Naive B cell (primary cell): ENCODE measurements at places on chromosomes 13 and 19.

DNA sequence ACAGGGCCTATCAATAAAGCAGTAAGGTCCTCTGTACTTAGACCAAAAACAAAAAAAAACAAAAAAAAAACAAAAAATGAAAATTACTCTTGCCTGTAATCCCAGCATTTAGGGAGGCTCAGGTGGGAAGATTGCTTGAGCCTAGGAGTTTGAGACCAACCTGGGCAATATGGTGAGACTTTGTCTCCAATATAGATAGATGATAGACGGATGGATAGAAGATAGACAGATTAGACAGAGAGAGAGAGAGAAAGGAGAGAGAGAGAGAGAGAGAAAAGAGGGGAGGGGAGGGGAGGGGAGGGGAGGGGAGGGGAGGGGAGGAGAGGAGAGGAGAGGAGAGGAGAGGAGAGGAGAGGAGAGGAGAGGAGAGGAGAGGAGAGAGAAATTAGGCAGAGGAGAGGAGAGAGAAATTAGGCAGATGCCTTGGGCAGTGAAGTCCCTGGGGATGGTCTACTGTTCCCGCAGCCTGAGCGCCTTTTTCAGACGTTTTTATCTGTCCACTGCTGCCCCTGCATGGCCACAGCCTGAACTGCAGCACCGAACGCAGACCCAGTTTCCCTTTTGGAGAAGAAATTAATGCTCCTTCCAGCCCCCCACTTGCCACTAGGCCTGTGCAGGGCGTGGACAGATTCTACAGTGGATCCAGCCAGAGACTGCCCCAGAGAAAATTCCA is 9.8 kb upstream of the ZNF627 start:
- DNase-seq: peak; percentile 76

GRCh38 chr19:10074153-10074552 is 12.0 kb upstream of the SHFL start:
- no peak for DNase-seq

GRCh38 chr19:39237200-39238184 is 7.3 kb downstream of the IFNL3 start:
- DNase-seq: peak; percentile 14

- DNase-seq: no peak
These were observed 6.2 kb downstream of the MRPS31 start for GRCh38 chr13:40764587-40765403.

GRCh38 chr13:45416516-45417128 is 1.6 kb downstream of the SLC25A30 start:
- DNase-seq: no peak

DNA sequence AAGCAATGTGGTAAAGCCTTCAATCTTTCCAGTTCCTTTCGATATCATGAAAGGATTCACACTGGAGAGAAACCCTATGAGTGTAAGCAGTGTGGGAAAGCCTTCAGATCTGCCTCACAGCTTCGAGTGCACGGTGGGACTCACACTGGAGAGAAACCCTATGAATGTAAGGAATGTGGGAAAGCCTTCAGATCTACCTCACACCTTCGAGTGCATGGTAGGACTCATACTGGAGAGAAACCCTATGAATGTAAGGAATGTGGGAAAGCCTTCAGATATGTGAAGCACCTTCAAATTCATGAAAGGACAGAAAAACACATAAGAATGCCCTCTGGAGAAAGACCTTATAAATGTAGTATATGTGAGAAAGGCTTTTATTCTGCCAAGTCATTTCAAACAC is 15.6 kb upstream of the ZNF763 start:
- DNase-seq: no peak

- no peak for DNase-seq
These were observed 33.2 kb downstream of the CACNG6 start for GRCh38 chr19:54024660-54025059.

GRCh38 chr19:33493401-33494275 is 28.0 kb downstream of the PEPD start:
- DNase-seq: no peak

GRCh38 chr13:100721885-100722512 is 47.4 kb upstream of the TMTC4 start:
- DNase-seq: peak; percentile 15

- no peak for DNase-seq
These were observed 6.9 kb downstream of the FXYD5 start for GRCh38 chr19:35161434-35161743.

- DNase-seq: no peak
These were observed 284.2 kb downstream of the POU4F1 start for GRCh38 chr13:78319101-78319627.

DNA sequence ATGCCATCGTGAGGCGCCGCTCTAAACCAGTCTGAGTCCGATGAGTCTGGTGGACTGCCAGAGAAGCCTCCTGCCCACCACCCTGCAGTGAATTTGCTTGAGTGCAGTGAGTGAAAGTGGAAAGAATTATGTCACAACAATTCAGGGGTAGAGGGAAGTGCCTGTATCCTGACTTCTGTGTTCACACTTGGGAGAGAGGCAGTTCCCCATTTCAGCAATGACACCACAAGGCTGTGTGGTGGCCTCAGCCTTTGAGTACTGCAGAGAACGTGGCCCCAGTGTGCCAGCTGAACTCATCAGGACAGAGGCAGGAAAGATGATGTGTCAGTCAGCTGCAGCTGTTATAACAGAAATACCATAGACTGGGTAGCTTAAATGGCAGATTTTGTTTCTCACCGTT is 155.6 kb downstream of the COG6 start:
- no peak for DNase-seq

DNA sequence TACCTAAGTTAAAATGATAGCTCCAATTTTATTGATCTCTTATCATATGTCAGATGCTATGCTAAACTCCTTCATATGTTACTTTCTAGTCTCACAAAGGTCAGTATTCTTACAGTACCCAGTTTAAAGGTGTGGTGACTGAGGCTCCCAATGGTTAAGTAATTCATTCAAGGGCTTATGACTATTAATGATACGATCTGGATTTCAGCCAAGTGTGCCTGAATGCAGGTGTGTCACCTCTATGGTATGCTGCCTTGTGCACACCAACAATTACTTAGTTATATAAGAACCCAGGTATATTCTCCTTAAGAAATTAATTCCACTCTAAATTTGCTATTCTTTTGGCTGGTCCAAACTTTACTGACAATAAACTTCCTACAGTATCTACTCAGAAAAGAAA is 84.6 kb upstream of the TRPC4 start:
- DNase-seq: no peak

GRCh38 chr19:35501684-35502083 is 11.4 kb upstream of the KRTDAP start:
- DNase-seq: no peak

GRCh38 chr19:13781547-13781946 is 7.3 kb downstream of the C19orf53 start:
- DNase-seq: no peak

- no peak for DNase-seq
These were observed 126.6 kb upstream of the UFM1 start for GRCh38 chr13:38223089-38223488.

- DNase-seq: no peak
These were observed 2.3 kb downstream of the HSD17B14 start for GRCh38 chr19:48833977-48834376.

DNA sequence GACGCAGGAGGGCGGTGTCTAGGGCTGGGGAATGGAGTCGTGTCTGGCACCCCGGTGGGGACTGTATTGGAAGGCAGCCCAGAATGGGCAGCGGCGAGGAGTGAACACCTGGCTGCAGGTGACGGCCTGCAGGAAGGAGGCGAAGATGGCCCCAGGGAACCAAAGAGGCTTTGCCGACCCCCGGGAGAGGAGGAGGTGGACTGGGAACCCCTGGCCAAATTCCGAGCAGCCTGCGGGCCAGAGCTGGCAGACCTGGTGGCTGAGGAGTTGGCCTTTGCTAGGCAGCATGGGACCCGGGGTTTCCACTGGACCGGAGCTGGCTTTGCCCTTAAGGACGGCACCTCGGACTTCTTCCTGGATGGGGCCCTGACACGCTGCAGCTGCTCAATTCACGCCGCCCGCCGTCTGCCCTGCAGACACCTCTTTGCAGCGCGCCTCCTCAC is 25.9 kb downstream of the ZSWIM9 start:
- no peak for DNase-seq

DNA sequence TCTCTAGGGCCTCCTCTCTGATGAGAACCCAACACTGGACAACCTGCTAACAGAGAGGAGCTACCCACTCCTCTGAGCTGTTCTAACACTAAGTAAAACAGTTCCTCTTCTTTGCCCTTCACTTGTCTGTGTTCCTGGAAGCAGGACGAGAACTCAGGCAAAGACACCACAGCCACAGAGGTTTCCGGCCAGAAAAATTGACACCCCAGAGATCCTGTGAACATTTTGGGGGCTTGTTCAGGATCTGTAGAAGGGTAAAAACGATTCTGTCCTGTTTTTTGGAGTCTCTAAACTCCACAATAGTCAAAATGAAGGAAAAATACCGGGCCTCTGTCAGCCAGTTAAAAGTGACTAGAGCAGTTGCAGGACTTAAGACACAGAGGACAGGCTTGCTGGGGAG is 165.9 kb downstream of the B3GLCT start:
- no peak for DNase-seq

DNA sequence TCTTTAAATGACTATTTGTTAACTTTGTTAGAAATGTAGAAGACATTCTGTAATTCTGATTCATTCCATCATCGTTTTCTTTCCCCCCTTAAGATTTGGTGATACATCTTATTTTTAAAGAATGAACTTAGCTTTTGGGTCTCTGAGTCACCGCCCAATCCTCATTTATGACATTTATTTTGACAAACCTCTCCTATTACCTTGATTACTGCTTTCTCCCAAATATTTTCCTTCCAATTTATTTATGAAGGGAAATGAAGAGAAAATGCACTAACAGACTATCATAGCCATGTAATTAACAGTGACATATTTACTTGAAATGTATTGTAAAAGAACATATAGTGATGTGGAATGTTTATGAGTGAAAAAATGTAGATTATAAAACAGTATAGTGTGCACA is 241.6 kb downstream of the DCLK1 start:
- DNase-seq: no peak

- DNase-seq: no peak
These were observed 26.5 kb downstream of the LTBP4 start for GRCh38 chr19:40627486-40628279.

DNA sequence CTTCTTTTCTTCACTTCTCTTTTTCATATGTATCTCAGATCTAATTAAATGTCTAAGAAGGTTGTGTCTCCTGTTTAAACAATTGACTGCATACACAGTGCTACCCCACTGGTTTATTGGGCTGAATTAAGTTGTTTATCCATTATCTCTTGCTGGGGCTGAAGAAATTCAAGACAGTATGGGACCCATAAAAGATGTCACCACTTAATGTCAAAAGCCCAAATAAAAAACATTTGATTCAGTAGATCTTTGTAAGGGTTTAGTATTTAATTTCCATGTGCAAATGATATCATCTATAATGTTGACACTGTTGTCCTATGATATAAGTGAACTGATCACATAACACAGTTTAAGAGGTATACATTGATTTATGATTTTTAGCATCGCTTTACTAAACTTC is 1431.9 kb upstream of the PCDH20 start:
- no peak for DNase-seq

- DNase-seq: no peak
These were observed 23.1 kb downstream of the TMED1 start for GRCh38 chr19:10812902-10813404.

- DNase-seq: peak; percentile 100
These were observed at the start of gene KRI1 for GRCh38 chr19:10565567-10566407. KRI1 (minus strand) TSS chr19:10566010; CDS start chr19:10565999, 11 bp downstream.

DNA sequence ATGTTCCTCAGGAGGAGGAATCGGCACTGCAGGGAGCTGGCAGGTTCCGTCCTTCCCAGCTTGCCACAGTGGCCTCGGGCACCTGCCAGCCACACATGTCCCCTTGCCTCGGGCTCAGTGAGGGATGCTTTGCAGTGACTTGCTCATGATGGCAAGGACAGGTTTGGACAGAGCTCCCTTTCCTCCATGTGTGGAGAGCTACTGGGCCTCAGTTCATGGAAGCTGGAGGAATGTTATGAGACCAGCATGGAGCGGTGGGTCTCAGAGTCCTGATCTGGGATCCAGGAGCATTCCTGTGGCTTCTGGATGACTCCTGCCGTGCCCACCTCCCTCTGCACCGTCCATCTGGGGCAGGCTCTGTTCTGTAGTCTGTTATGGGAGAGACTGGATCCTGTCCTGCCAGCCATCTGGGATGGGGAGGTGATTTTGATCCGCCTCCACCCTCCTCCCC is 59.2 kb downstream of the SIPA1L3 start:
- DNase-seq: no peak

GRCh38 chr19:16626796-16627192 is 1.2 kb downstream of the MED26 start:
- no peak for DNase-seq

DNA sequence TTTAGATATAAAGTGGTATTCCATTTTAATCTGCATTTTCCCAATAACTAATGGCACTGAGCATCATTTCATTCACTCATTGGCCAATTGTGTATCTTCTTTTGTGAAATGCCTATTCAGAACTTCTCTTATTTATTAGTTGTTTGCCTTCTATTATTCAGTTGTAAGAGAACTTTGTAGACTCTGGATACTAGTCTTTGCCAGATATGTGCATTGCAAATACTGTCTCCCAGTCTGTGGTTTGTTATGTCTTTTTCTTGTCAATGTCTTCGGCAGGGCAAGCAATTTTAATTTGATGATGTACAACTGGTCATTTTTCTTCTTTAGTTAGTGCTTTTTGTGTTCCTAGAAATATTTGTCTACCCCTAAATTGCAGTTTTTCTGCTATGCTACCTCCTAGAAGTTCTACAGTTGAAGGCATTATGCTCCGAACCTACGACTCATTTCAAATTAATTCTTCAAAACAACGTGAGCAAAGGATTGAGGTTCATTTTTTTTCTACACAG is 115.9 kb downstream of the TSHZ3 start:
- no peak for DNase-seq

DNA sequence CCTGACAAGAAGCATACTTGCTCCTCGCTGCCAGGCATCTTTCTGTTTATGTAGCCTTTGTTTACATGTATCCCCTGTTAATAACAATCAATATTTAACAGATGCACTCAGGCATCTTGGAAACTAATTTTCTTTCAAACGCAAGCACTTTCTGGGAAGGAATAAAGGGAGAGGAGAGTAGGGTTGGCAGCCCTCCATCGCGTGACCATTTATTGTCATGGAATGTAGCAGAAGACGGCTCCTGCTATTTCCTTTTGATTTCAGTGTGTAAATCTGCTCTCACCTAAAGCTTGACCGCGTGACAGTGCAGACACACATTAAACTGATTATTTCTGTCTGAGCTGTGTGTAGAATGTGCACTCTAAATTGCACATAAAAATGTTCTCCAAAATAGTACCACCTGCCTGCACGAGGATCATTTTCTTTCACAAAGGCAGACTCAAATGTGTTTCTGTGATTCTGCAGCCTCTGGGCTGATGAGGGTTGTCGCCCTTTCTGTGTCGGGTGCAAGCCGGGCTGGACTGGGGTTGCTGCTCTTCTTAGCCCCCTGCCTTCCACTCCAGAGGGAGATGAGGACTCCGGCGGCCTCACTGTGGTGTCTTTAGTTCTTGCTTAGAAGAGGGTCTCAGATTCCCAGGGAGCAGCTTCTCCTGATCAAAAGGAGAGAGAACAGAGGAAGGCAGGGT is 223.5 kb upstream of the MAB21L1 start:
- no peak for DNase-seq

- no peak for DNase-seq
These were observed 97.2 kb upstream of the EDNRB start for GRCh38 chr13:78015782-78016181.
